CD4-positive, alpha-beta T cell treated with Interleukin-2 at 100 ng/mL for 4 hours (primary cell): ENCODE measurements at places on chromosomes 1 and 21.

GRCh38 chr1:198788561-198789064 lies 149.8 kb downstream of the PTPRC start:
- DNase-seq, result peak; percentile 49

DNA sequence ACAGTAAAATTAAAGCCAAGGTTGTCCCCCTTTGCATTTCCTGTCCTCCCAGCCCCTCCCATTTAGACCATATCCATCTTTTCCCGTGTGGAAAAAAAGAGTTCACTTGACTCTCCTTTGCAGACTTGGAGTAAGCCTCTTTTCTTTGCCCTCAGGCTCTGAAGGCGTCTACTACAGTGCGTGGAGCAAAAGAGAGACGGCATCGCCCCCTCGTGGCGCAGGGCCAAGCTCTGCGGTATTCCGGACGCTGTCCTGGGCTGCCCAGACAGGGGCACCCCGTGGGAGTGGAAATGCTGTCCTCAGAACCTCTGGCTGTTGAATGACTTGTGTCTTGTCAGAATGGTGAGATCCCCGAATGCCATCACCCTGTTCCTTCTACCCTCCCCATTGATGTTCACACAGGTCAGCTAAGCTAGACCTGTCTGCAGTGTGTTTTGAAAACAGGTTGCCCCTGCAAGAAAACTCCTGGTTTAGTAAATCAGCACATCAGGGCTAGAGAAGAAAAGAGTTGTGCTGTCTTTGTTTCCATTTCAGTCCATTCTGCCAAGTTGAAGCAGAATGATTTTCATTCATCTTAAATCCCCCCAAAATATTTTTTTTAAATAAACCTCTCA lies 12.3 kb upstream of the GJA8 start:
- peak; percentile 48 for DNase-seq

DNA sequence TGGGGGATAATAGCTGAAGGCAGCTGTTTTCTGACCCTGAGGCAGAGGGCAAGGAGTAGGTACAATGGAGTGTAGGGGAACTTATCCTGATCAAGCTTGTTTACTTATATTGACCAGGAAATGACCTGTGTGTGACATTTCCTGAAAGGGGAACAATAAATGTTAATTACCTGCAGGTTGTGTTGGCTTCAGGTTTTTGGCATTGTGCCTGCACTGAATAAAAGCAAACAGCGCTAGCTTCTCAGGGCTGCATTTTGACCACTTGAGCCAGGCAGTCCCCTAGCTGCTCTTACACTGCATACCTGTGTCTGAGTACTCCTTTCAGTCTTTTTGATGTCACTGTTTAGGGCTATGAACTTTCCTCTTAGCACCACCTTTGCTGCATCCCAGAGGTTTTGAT lies 40.6 kb downstream of the DRAM2 start:
- no peak for DNase-seq

DNA sequence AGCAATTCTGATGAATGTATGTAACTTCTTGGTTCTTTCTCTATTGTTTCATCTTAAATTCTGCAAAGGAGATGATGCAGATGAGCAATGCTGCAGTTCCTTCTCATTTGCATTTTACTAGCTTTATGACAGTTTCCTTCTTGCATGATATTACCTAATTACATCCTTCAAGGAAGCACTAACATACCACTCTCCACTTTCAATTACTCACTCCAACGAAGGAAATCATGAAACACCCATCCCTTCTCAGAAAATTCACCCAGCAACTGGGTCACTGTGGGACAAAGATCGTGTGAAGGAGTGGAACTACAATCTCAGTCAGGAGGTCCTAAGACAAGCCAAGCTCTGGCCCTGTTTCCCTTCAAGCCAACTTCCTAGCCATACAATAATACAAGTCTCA lies 142.3 kb downstream of the CHD1L start:
- DNase-seq, result no peak

GRCh38 chr1:10213186-10213705 lies 2.9 kb downstream of the KIF1B start:
- no peak for DNase-seq

GRCh38 chr1:50418600-50419109 lies 4.6 kb downstream of the DMRTA2 start:
- DNase-seq, result no peak

GRCh38 chr1:10022656-10023055 lies 10.1 kb upstream of the UBE4B start:
- no peak for DNase-seq

- DNase-seq, result no peak
These were observed 31.1 kb downstream of the OTUD7B start for GRCh38 chr1:149979245-149979971.

GRCh38 chr1:119510046-119510445 lies 3.0 kb downstream of the HSD3B1 start:
- no peak for DNase-seq

DNA sequence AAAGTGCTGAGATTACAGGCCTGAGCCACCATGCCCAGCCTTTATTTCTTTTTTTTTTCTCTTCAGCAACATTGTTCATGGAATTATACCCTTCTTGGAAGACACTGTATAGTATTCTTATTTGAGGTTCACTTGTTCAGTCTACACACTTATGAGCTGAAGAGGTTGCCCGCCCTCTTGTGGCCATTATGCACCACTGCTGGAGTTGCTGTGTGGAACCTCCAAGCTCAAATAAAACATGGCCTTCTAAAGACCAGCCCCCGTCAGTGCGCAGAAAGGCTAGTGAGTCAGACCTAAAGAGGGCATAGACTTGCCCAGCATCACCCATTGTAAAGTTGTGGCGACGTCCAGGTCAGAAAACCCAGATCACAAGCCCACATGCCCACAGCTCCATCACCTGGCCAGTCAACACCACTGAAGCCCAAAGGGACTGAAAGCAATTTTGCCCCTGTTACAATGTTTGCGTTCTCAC lies 20.4 kb downstream of the LURAP1 start:
- peak; percentile 67 for DNase-seq
